Activated T-helper 1 cell treated with anti-CD3 and anti-CD28 coated beads, Interleukin-2, amount 50 U/mL, for 16 hours (primary cell): ENCODE measurements at places on chromosomes 16 and 17.

- DNase-seq = no peak
These were observed 1.7 kb upstream of the GPT2 start for GRCh38 chr16:46882304-46882939.

GRCh38 chr16:56669005-56669839 lies at the start of gene MT1H:
Gene MT1H (plus strand): TSS chr16:56669814. CDS start chr16:56669885, 71 bp downstream.
- no peak for DNase-seq

DNA sequence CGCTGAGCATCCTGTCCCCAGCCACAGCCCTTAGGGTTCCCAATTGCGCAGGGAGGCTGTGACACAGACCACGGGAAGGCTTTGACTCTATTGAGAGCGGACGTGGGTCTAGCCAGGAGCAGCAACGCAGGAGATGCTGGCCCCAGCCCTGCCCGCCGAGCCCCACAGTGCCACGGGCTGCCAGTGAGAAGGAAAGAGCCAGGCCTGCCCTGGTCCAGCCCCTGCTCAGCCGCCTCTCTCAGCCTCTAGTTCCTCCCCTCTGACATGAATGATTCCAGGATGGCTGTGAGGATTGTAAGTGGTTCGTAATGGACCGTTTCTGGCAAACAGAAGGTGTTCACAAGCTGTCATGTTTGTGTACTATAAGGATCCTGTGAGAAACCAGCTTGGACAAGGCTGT lies 2.5 kb downstream of the BHLHA9 start:
- no peak for DNase-seq

DNA sequence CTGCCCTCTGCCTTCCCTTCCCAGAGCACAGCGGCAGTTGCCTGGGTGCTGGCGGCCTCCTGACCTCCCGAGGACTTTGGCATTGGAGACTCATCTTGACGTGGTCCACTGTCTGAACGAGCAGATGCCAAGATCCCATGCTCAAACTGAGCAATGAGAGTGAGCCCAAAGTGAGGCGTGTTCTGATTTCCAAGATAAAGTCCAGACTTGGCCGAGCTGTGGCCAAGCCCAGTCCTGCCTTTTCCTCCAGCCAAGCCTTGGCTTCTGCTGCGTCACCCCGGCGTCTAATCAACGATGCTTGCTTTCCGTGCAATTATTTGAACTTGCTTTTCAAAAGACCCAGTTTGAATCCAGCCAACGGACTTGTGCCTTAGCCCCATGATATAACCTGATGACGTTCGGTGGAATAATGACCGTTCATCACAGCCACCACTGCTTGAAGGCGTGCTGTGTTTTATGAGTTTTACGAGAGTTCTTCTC lies 179.2 kb downstream of the IRF8 start:
- no peak for DNase-seq

GRCh38 chr16:19172098-19172780 lies 4.2 kb downstream of the SYT17 start:
- DNase-seq = no peak

- no peak for DNase-seq
These were observed 53.0 kb downstream of the TUBD1 start for GRCh38 chr17:59839651-59840328.

GRCh38 chr17:54947396-54947795 lies 21.1 kb downstream of the COX11 start:
- no peak for DNase-seq

GRCh38 chr17:1755252-1755826 lies 6.5 kb upstream of the SERPINF1 start:
- DNase-seq = no peak

DNA sequence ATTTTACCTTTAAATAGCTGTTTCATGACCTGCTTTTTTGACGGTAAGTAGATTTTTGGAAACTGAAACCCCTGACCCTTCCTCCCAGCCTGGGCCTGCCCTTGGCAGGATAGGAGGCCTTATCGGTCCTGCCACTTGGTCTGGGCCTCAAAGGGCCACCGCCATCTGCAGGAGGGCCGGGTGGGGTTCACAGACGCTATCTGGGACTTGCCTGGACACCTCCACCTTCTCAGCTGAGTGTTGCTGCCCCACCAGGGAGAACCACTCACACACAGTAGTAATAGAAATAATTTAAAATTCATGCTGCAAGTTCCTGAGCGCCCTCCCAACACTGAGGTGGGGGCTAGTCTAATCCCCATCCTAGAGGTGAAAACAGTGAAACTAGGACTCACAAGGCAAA lies 4.6 kb upstream of the NPRL3 start:
- no peak for DNase-seq

GRCh38 chr16:73068541-73069401 lies 20.8 kb upstream of the ZFHX3 start:
- DNase-seq = no peak

DNA sequence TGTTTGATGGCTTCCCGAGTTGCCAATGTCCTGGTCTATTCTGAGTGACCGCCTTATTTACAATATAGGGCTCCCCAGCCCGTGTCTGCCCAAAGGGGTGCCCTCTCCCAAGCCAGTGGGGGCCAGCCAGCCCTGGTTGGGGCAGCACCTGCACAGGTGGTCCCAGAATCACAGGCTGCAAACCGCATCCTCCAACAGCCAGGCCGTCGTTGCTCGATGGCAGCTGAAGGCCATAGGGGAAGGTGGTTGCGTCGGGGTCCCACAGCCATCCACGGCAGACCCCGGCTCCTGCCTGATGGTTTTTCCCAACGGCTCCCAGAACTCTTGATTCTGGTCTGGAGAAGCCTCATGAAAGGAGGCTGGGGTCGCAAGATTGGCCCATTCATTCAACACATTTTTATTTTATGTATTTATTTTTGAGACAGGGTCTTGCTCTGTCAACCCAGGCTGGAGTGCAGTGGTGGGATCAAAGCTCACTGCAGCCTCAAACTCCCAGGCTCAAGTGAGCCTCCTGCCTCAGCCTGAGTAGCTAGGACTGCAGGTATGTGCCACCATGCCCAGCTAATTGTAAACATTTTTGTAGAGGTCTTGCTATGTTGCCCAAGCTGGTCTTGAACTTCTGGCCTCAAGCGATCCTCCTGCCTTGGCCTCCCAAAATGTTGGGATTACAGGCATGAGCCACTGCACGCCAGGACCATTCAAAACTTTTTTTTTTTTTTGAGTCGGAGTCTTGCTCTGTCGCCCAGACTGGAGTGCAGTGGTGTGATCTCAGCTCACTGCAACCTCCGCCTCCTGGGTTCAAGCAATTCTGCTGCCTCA lies 79.0 kb upstream of the TOB1 start:
- DNase-seq = no peak

DNA sequence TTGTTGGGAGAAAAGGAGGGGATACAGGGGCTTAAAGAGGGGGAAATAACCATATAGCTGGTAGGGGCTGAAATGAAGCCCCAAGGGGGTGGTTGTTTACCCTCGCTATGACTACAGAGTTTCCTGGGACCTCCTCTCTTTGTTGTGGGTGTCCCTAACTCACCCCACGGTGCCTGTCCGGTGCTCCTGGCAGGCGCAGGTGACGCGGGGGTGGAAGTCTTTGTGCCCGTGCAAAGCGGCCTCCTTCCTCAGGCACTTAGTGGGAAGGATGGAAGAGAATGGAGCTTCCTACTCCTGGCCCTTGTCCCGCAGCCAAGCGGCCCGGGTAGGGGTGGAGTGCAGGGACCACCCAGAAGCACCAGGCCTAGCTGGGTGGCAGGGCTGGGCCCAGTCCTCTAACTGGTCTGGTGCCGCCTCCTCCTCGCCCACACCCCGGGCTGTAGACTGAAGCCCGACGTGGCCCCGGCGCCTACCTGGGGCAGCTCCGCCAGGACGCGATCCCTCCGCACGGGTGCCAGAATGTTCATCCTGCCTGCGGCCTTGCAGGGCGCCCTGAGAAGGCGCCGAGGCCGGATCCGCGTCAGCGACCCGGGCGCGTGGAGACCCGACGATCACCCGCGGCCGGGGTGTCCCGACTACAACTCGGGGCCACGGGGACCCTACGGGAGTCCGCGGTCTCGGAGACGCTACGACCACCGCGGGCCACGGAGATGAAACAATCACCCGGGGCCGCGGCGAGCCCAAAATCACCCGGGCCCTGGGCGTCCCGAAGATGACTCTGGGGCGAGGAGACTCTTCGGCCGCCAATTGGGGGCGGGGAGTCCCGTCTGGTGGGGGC lies 709 bp downstream of the RAB34 start:
- no peak for DNase-seq

- DNase-seq = no peak
These were observed 189.7 kb downstream of the IRX5 start for GRCh38 chr16:55120408-55120807.

DNA sequence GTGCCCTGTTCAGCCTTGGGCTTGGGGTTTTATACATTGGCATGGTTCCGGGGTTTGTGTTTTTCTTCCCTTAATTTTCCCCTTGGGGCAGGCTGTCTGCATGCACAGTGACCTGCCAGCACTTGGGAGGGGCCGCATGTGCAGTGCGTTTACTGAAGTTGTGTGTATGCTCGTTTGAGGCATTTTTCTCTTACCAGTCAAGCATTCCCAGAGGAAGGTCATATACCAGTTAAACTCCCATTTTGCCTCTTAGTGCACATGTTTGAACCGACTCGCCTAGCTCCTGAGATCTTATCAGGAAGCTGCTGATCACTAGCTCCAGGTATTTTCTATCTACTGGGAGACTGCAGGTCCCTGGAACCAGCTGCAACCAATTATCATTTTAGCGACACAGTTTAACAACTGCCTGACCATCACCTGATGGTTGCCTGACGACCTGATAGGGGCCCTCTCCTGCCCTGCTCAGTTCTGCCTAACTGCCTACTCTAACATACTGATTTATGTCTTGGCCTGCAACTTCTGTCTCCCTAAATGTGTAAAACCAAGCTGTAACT lies 51.4 kb downstream of the MFSD11 start:
- no peak for DNase-seq

GRCh38 chr17:58755269-58755576 lies 431 bp upstream of the PPM1E start:
- DNase-seq = no peak

DNA sequence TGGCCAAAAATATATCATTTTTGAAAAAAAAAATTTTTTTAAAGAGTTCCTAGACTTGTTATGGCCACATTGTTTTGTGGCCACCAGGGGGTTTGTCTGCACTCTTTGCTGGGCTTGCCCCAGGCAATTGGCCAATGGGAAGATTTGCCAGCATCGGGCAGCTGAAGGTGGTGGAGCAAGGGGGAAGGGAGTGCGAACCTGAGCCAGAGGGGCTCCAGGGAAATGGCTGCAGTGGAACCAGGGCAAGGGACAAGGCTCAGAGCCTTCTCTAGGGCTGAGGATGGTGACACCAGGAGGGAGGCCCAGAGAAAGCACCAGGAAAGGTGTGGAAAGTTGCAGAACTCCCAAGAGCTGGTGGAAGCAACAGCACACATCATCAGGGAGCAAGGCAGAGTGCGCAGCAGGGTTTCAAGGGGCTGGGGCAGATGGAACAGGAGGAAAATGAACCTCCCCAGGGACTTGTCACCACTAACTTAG lies 15.5 kb upstream of the CMIP start:
- DNase-seq = no peak

- no peak for DNase-seq
These were observed 23.3 kb downstream of the LLGL2 start for GRCh38 chr17:75548813-75549212.

DNA sequence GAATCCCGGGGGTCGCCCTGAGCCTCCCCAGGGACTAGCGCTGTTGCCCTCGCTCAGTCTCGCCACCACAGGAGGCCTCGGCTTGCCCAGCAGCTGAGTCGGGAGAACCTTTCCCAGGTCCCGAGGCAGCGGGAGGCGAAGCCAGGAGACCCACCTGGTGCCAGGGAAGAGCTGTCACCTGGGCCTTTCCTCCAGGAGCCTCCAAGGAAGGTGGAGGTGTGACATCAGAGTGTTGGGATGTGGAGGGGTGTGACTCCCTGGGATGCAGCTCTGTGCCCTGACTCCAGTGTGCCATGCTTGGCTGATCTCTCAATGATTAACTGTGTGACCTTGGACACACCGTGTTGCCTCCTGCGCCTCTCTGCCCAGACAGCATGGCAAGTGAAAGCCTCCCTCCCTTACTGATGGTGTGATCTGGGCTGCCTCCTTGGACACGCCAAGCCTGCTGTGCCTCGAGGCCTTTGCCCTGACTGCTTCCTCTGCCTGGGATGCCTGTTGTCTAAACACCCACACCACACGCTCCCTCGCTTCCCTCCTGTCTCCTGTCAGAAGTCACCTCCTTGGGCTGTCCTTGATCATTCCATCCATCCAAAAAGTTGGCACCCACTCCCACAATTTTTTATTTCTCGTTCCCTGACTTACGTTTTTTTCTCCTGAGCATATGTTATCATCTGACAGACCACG lies 88.0 kb downstream of the CMIP start:
- no peak for DNase-seq

DNA sequence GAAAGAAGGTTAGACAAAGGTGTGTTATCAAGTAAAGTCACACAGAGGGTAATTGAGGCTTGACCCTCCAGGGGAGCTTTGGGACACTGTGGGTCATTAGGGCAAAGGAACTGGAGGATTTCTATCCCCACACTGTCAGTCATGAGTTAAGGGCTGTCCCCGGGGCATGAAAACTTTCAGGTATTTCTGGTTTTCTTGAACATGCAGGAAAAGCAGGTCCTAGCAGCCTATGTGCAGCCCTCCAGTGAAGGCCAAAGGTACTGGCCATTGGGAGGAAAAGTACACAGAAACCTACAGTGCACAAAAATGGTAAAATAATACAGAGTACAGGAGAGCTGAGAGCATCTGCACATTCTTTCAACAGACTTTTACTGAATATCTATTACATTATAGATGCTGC lies 44.4 kb upstream of the SCNN1B start:
- no peak for DNase-seq

DNA sequence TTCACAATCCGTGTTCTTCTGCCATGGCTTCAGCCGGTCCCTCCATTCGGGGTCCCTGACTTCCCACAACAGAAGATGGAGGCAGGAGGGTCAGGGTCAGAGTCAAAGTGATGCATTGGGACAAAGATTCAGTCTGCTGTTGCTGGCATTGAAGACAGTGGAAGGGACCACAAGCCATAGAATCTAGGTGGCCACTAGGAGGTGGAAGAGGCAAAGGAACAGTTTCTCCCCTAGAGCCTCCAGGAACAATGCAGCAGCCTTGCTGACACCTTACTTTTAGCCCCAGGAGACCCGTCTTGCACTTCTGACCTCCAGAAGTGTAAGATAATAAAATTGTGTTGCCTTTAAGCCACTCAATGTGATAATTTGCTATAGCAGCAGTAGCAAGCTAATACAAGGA lies 55.9 kb downstream of the MFSD11 start:
- no peak for DNase-seq

- no peak for DNase-seq
These were observed 105.2 kb upstream of the ZNF750 start for GRCh38 chr17:82944990-82945389.

- no peak for DNase-seq
These were observed 25.8 kb upstream of the CLEC18A start for GRCh38 chr16:69925311-69925710.

DNA sequence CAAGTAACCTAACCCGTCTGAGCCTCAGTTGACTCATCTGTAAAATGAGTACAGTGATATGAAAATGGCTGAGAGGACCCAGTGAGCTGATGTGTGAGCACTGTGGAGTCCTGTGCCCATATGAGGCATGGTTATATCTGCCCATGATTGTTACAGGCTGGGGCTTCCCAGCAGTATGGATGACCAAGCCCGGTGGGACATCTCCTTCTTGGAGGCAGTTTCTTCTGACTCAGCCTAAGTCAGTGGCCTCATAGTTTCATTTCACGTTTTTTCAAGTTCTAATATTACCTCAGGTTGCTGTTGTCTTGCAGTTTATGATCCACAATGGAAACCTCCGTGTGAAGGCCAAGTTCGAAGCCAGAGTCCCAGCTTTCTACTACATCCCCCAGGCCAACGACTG lies 4.8 kb downstream of the ADAP2 start:
- no peak for DNase-seq
